ENCODE measurements at places on chromosomes 6 and 20.

DNA sequence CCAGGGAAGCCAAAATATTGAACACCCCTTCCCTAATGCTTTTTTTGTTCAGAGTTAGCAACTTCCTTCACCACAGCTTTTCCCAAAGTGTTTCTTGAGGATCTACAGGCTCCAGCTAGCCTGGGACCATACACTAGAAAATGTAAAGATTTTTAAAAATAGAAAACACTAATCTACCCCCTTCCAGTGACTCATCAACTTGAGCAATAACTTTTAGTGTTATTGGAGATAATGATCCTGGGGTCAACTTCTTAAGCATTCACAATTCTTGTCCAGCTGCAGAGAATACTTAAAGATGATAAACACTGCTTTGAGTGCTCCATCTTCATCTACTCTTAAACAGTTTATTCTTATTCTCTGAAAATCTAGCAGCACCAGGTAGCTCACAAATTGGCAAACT lies 131.6 kb downstream of the COL9A1 start:
- no peak for DNase-seq

GRCh38 chr6:28940294-28940857 lies 16.6 kb upstream of the TRIM27 start:
- DNase-seq: no peak

DNA sequence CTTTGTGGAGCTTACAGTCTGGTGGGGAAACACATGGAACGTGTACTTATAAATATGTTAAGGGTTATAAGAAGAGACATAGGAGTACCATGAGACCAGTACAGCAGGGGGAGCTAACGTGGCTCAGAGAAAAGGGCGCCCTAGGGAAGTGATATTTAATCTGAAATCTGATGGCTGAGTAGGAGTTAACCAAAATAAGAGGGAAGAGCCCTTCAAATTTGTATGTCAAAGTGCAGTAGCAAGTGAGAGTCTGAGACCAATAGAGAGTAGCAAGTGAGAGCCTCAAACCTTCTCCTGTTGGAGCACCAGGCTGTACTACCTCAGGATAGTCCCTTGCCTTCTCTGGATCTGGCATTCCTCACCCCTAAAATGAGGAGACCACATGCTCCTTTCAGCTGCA lies 6.1 kb upstream of the PKIG start:
- DNase-seq: no peak

DNA sequence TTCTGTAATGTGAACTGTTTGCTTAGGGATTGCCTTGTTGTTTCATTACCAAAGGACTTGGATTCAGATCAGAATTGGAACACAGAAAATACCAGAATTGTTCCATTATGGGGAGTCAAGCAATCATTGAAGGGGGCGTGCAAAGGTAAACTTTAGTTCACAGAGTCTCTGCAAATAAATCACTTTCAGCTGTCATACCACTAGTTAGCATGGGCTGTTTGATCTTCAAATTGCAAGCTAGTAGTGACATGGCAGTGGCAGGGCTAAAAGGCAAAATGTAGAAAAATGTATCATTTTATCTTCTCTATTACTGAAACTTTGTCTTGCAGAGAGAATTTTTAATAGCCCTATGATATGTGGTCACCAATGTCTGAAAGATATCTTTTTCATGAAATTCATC lies 483.2 kb upstream of the NRSN1 start:
- no peak for DNase-seq

GRCh38 chr6:62523630-62524029 lies 237.6 kb upstream of the KHDRBS2 start:
- DNase-seq: no peak

DNA sequence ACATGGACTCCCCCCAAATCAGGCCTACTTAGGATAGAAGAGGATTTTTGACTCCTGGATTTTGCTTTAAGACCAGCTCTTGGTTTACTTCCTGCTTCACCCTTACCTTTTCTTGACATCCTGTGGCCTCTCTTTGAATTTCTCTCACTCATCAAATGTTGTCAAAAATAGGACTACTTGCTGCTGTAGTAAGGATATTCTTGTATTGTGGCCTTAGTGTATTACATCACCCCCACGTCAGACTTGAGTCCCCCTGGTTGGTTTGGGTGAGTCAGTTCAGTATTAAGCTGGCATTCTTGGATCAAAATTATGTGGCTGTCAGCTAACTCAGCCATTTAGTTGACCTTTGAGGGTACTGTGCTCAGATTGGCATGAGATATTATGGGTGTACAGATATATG lies 1.1 kb downstream of the TPX2 start:
- DNase-seq: no peak

DNA sequence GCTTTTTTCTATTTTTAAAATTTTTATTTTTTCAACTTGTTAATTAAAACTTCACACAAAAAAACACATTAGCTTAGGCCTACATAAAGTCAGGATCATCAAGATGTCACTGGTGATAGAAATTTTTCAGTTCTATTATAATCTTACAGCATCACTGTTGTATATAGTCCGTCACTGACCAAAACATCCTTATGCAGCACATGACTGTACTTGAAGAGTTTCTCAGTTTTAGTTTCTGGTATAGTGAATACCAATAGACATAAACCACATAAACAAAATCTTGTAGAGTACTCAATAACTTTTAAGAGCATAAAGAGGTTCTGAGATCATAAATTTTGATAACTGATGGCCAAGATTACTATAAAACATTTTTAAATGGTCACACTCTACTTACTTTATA lies 71.8 kb downstream of the ASCC3 start:
- no peak for DNase-seq

GRCh38 chr6:132612449-132613108 lies 11.5 kb downstream of the TAAR2 start:
- no peak for DNase-seq

DNA sequence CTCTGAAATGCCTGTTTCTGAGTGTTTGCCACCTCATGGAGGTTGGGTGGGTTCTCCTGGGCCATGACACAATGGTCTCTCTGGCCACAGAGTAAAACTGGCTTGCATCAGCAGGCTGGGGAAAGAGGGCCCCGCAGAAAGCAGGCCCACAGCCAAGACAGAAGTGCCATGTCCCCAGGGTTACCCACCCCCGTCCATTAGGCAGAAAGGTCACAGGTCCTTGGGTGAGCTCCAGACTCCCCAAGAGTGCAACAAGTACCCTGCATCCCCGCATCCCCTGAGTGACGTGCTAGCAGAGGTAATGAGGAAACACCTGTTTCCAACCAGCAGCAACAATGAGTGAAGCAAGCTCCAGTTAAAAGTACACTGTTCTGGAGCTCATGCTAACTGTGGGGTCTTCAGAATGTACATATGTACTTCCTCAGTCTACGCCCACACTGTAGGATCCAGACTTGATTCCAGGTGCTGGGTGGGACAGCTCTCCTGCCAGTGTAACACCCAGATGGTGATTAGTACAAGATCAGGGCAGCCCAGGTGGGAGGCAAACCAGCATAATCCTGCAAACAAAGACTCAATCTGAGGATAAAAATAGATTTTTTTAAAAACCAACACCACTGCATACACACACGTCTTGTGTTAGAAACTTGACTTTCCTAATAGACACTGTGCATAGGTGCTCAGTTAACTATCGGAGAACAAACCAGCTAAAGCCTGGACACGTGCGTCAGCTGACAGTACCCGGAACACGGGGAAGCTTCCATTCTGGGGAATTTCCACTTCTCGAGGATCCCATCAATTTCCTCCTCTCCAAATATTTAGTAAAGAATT lies 31.5 kb downstream of the RRBP1 start:
- DNase-seq: no peak

GRCh38 chr6:42460883-42461282 lies 9.2 kb upstream of the TRERF1 start:
- DNase-seq: no peak

Measured in stimulated activated CD8-positive, alpha-beta memory T cell treated with anti-CD3 and anti-CD28 coated beads, Interleukin-7, amount 100 ng/mL, for 1 hour (primary cell).